Neural progenitor cell (in vitro differentiated cells): ENCODE measurements at places on chromosomes 13 and 19.

DNA sequence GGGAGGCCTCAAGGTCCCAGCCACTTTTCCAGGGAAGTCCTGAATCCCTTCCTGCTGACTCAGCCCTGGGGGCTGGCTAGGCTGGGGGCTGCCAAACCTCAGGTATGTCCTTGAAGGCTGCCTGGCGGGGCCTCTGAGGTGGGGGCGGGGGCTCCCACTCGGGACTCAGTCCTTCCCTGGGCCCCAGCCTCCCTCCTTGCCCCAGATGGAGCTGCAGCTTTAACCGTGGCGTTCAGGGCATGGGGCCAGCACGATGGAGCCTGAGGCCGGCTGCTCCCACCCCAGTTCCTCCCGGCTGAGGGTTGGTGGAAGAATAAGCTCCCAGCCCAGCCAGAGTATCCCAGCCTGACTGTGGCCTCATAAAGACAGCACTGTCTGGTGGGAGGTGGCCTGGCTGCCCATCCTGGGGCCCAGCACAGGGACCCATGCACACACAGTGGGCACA lies 12.4 kb downstream of the CILP2 start:
- no peak for DNase-seq

DNA sequence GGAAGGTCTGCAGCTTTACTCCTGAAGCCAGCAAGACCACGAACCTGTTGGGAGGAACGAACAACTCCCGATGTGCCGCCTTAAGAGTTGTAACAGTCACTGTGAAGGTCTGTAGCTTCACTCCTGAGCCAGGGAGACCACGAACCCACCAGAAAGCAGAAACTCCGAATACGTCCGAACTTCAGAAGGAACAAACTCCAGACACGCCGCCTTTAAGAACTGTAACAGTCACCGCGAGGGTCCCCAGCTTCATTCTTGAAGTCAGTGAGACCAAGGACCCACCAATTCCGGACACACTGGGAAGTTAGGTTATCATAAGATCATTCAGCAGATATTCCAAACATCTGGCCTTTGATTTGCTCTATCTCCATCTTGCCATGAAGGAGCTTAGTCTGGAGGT lies 1623.0 kb downstream of the SLITRK1 start:
- DNase-seq = no peak

DNA sequence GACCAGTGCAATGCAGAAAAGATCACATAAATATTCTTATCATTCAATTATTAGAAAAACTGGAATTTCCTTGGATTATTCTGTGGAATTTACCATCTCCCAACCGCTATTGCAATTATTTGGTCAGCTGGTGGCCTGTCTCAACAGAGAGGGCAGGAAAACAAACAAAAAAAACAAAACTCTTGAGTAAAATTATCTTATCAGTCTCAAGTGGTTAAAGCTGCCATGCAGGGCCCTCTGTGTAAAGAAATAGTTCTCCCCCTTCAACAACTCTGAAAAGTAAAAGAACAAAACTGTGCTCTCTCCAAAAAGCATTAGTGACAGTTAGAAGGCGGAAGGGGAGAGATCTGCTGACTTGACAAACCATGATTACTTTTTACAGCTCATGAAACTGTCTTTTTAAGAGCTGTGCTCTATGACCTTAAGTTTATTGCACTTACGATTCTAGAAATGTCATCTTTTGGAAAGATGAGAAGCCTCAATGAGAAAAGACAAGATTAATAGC lies 152.3 kb downstream of the DLEU7 start:
- DNase-seq = no peak

DNA sequence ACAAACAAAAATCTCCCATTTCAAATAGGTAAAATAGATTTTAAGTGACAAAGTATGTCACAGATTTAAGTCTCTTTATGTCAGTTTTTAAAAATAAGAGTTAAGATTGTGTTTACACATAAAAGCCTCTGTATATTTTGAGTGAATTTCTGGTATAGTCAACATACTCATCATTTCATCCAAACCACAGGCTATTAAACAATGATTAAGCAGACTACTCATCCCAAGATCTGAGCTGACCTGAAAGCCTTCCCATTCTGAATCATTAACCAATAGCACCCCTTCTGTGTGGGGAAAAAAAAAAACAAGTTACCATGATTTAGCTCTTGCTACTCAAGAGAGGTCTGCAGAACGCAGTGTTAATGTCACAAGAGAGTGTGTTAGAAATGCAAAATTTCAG lies 284.4 kb upstream of the NBEA start:
- DNase-seq = no peak

GRCh38 chr19:14375055-14375581 lies 6.1 kb upstream of the ADGRE5 start:
- DNase-seq = no peak

GRCh38 chr13:52868190-52868589 lies 19.8 kb upstream of the PCDH8 start:
- no peak for DNase-seq

DNA sequence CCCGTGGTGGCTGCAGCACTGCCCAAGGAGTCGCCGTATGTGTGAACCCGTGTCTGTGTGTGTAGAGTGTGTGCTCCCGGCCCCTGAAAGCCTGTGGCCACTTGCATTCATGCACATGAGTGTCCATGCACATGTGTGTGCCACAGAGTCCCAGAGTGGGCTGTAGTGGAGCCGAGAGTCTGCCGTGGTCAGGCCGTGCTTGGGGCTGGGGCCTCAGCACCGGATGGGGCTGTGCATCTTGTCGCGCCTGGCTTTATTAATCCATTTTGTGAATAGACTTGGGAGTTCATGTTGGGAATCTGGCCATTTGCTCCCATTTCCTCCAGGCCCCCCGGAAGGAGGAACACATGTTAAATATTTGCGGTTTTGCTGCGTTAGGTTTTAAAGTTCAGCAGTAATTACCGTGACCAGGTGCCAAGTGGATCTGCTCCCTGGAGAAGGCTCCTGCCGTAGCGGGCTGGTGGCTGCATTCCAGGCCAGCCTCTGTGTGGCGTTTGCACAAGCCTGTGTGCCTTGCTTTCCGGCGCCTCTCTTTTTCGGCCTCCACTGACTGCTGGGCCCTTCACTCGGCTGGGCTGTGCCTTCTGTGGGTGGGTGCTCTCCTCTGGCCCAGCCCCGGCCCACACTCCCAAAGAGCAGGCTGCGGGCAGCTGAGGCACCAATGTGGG lies 69.2 kb upstream of the KCTD15 start:
- DNase-seq = no peak

GRCh38 chr19:24033963-24034342 lies 53.0 kb upstream of the ZNF254 start:
- peak; percentile 46 for DNase-seq

- no peak for DNase-seq
These were observed 1.9 kb downstream of the IRF2BP1 start for GRCh38 chr19:45883881-45884681.

DNA sequence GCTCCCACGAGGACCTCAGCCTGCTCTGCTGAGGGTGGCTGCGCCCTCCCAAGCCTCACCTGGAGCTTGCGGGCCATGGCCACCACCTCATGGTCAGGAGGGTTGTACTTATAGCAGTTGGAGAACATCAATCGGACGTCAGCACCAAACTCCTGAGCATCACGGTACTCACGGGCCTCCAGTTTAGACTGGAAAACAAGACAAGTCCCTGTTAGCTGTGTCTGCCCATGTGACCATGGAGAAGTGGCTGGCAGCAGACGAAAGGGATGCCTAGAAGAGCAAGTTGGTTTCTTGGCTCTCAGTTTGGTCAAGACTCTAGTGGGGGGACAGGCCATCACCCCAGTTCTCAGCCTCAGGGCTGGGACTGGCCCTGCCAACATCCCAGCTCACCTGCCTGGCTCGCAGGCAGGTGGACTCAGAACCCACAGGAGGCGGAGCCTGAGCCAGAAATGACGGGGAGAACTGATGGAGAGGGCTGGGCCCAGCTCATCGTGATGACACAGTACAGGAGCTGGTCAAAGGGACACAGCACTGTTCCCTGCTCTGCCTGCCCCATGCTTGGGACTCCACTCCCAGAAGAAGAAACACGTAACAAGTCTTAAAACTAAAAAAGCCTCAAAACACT lies 31.2 kb upstream of the EPHX3 start:
- DNase-seq = no peak

GRCh38 chr19:6249296-6249695 lies 30.5 kb downstream of the MLLT1 start:
- DNase-seq = no peak

- peak; percentile 42 for DNase-seq
These were observed 2.5 kb downstream of the ITM2B start for GRCh38 chr13:48235341-48236135.

- DNase-seq = no peak
These were observed 75.9 kb upstream of the RNF113B start for GRCh38 chr13:98252931-98253470.

- no peak for DNase-seq
These were observed 71.9 kb upstream of the ZNF724 start for GRCh38 chr19:23321953-23322549.

DNA sequence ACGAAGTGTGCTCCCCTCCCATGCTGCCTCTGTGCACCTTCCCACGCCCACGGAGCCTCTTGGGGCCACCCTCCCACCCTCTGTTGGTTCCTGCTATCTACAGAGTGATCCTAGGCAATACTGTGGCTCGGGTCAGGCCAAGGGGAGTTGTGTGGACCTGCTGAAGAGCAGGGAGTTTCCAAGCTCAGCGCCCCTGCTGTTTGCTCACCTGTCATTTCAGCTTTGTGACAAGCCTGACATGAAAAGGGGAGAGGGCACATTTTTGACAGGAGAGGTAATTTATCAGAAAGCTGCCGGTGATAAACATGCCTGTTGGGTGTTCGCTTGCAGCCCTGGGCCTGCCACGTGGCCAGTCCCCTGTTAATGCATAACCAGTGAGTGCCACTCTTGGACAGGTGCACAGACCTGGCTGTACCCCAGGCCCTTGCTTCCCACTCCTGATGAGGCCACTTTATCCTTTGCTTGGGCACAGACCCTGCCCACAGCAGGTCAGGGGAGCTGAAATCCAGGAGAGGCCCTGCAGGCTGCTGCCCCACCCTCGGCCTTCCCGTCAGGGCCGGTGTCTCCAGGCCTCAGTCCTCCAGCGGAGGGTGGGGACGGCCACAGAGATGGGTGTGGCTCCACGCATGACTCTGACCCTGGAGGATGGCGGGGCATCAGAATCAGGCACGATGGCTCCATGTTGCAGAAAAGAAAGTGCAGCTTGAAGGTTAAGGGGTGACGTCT lies 201.5 kb upstream of the GPR12 start:
- DNase-seq = no peak

GRCh38 chr19:41694831-41695635 lies 7.0 kb upstream of the CEACAM7 start:
- DNase-seq = no peak

DNA sequence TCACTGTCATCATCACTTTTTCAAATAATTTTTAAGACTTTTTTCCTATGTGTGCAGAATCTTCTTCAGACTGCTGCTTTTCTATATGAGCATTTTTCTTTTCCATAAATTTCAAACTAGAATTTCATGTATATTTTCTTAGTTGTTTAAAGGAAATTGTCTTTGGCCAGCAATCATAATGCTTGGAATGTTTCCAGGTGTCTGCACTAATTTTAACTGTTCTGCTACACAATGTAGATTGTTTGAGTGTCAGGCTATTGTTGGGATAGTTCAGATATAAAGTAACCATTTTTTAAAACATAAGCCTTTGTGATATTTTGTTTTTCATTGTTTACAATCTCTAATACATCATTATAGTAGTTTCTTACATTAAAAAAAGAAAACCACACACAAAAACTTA lies 1418.5 kb downstream of the EFNB2 start:
- DNase-seq = no peak

GRCh38 chr19:46371371-46371901 lies 24.5 kb downstream of the PPP5C start:
- no peak for DNase-seq

DNA sequence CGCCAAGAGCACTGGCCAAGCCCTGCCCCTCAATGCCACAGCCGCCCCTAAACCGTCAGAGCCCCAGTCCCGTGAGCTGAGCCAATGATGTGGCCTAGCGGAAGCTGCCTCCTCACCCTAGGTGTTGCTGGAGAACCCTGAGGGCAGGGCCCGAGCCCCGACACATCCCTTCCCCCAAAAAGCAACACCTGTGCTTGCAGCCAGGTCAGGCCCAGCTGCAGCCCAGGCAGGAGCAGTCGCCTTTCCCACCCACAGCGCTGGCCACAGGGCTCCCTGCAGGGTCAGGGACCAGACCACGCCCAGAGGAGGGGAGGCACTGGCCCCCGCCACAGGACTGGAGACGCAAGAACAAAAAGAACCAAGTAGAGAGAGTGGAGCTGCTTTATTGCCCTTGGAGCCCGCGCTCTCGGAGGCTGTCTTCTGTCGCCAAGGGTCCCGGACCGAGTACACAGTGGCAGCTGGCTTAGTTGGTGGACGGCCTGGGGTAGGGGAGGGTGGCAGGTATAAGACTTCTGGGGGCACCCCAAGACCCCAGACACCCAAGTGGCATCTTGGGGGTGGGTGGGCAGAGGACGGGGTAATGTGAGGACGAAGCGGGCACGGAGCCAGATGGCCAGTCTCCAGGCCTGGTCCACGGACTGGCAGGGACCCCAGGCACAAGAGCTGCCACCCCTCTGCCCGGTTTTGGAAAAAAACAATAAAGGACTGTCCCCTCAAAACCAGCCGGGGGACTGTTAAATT lies 3.3 kb downstream of the P2RY11 start:
- DNase-seq = no peak

- no peak for DNase-seq
These were observed 450.7 kb downstream of the FOXO1 start for GRCh38 chr13:40215747-40216146.

DNA sequence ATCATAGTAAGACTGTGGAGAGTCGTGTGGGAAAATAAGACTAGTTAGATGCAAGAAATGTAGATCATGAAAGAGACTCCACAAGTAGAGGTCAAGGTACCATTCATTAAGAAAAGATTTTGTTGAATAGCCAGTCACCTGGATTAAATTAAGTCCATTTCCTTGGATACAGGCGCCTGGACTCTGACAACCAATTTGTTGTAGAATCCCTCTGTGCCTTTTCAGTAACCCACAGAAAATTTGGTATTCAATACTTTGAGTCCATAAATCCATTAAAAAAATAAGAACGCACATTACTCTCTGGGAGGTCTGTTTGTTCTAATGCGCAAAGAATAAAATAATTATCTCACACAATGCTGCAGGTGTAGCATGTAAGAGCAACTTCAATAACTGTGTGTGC lies 469.4 kb downstream of the KLF12 start:
- DNase-seq = no peak

- no peak for DNase-seq
These were observed 40.6 kb upstream of the GJB6 start for GRCh38 chr13:20272588-20273171.

- DNase-seq = no peak
These were observed 9.6 kb downstream of the PLIN4 start for GRCh38 chr19:4508698-4509097.

DNA sequence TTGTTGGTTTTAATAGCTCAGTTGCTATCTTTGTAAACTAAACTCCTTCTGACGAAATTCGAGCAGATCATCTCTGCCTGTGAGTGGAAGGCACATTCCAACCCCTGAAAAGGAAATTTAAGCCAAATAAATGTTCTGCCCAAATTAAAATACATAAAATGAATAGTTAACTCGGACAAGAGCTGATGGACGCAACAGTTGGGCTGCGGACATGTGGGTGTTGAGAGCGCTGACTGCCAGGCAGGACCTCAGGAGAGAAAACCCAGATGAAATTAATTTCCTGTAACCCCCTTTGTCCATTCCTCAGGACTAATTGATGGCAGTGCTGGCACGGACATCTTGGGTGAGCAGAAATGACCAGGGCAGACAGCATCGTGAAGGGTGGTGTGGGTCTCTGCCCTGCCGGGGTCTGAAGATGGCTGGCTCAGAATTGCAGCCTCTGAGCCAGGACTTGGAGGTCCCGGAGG lies 86.5 kb downstream of the TSHZ3 start:
- DNase-seq = no peak

- DNase-seq = no peak
These were observed 4.1 kb downstream of the PCDH17 start for GRCh38 chr13:57635541-57636085.
